ENCODE measurements at places on chromosomes 1 and 21. TPM values are rescaled to one million over a fixed set of nuclear protein-coding genes. Genes with fewer than 3 reads are reported as not detected.

DNA sequence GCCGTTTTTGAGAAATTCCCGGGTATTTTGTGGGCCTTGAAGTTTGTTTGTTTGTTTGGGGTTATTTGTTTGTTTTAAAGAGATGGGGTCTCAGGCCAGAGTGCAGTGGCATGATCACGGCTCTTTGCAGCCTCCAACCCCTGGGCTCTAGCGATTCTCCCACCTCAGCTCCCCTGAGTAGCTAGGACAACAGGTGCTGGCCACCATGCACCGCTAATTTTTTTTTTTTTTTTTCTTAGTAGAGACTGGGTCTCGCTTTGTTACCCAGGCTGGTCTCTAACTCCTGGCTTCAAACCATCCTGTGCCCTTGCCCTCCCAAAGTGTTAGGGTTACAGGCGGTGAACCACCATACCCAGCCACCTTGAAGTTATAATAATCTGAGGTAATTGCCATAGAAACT, 2.0 kb downstream of the CHTOP start:
- DNase-seq, result no peak

GRCh38 chr21:33734818-33735217, 92.5 kb downstream of the ITSN1 start:
- no peak for DNase-seq

DNA sequence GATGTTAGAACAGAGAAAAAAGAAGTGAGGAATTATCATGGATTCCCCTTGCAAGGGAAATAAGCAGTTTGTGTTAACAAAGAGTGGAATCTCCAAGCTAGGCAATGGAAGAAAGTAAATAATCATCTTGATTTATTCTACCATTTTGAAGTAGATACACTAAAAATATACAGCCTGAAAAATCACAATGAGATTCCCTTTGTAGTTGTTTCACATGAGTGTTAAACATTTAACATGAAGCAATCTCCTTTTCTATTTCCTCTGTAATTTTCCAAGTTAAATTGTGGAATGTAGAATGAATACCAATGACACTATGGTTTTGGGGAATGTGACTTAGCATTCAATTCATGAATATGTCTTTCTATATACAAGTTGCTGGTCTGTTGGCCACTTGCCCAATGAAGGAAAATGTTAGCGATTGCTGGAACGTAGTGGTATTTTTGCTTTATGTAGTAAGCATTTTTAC, 5.7 kb downstream of the TGFB2 start:
- DNase-seq, result no peak

DNA sequence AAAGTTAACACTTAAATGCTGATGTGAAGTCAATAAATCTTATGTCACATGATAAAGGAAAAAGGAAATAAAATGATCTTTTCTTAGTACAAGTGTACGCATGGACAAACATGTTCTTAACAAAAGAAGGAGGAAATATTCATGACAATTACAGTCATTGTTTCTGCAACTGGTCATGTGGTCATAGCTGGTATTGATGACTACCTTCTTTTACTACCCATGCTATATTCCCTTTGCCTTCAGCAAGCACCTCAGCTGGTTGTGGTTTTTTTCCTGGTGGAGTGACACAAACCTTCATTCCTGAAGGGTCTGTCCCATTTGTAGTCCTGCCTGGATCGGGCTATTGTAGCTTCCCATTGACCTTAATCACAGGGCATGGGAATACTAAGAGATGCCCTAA, 23.4 kb upstream of the TSHB start:
- no peak for DNase-seq

DNA sequence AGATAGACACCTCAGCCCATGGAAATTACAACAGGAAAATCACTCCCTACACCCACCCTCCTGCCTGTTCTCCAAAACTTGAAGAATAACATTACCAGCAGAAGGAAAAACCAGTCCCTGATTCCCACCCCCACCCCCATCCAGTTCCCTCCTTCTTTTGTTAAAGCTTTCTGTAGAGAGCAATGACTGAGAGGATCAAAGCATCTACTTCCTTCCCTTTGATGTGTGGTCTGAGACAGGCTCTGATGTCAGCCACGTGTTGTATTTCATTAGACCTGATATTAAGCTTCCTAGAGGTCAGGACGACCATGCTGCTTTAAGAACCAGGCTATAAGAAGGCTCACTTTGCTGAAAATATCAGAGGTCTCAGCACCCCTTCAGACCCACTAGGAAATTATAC, 73.9 kb upstream of the HAO2 start:
- DNase-seq, result no peak

- peak; percentile 79 for DNase-seq
Observed at GRCh38 chr1:55696181-55696754, 481.1 kb upstream of the USP24 start.

DNA sequence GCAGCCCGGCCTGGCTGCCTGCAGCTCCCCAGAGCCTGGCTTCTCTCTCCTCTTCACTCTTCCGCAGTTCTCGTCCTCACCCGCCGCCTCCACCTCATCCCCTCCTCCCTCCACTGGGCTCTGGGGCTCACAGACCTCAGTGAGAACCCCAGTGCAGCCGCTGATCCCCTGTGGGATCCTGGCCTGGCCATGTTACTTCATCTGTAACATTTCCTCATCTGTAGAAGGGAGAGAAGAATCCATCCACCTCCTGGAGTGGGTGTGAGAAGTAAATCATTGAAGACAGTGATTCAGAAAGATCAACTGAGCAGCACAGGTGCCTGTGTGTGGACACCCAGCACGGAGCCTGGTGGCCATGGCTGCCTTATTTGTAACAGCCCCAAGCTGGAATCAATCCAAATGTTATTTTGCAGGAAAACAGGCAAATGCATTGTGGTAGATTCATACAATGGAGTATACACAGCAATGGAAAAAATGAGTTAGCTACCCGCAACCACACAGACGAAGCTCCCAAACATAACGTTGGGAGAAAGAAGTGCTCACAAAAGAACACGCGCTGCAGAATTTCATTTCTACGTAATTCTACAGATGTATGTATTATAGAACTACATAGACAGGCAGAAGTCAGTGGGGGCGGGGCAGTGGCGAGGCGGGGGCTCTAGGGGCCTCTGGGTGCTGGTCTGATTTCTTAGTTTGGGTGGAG, 8.7 kb downstream of the LAPTM5 start:
- DNase-seq, result no peak

DNA sequence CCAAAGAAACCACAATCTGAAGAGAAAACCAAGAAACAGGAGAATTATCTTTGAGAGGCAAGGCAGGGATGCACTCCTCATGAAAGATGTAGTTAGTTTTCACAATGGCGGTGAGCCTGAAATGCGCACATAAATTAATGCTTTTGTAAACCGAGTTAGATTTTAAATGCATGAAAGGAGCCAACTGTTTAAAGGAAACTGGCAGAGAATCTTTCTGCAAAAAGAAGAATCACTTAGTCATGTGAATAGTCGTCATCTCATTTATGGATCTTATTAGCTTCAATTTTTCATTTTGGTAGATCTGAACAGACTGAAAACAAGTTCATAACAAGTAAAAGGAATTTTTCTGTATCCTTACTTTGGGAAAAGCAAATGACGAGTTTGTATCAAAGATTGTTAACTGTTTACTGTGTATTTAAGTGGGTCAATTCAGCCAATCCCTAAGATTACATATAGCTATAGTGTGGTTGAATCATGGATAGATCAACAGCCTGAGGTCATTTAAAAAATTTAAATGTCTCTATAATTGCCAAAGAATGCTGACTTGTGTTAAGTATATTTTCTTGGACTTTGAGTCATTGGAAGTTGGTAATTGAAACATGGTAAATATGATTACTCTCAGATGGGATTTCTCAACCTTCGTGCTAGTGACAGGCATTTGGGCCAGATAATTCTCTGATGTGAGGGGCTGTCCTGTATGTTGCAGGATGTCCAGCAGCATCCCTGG, 226.6 kb upstream of the KAZN start:
- no peak for DNase-seq

DNA sequence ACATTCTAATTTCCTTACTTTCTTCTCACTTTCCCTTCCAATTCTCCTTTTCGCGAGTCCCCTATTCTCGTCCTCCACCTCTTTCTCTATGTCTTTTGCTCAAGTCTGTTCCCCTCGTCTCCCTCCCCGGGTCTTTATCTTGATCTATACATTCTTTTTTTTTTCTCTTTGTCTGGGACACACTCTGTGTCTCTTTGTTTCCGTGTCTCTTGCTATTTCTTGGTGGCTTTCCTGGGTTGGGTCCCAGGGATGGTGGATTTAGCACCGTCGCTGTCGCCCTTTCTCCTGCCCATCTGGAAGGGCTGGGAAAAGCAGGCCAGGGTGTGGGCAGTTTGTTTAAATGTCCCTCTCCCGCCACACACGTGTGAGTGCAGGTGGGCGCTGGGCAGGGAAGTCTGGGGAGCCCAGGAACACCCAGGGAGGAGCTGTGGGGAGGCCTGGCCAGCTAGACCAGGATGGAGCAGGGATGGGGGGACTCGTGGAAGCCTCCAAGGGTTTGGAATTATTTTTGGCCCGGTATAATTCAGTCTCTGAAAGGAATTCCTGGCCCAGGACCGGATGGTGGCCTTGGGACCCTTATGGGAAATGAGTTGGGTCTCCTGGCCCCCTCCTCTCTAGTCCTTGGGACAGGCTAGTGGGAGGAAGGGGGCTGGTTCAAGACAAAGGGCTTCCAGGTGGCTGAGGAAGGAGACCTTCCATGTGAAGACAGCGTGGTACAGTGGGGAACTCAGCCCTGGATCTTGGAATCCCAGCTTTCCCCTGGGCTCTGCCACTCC, 9.5 kb upstream of the ID3 start:
- DNase-seq, result no peak

DNA sequence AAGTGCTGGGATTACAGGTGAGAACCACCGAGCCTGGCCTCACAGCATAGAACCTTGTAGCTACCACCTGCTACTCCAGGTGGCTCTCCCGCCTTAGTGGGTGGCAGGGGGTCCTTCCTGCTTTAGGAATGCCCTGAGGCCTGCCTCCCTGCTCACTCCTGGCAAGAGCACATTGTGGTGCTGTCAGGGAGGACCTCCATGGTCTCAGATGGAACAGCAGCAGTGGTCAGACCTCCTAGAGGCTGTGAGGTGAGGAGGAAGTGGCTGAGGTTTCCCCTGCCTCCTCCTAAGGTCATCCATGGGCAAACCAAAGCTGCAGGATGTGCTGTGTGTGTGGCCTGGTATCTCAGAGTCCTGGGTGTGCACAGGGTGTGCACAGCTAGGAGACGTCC, 6.7 kb downstream of the SOX13 start:
- DNase-seq, result no peak

DNA sequence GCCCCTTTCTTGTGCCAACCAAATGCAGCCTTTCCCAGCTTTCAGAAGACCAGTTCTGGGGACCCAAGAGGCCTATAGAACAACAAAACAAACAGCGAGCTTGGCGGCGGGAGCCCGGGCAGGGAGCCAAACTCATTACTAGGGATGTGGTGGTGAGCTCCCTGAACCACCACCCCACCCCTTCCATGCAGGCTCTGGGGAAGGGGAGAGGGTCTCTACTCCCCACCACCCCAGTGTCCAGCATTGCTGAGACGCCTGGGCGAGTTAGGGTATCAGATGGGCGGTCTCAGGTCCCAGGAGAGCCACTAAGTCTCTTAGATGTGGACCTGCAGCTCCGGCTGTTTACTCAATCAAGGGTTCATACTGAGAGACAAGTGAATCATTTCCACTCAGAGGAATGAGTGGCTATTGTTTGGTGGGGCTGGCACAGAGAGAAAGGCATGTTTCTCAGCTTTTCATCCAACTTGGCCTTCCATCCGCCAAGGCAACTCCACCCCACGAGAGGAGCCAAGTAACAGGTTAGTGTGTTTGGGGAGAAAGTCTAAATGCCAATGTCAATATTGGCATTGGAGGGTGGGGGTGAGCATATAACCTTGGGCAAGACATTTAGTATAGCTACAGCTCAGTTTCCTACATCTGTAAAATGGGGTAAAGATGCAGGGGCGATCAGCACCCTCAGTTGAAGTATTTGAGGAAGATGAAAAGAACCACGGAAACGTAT, 40.9 kb downstream of the PLXNA2 start:
- DNase-seq, result no peak

Gene KMO
- 0.35 TPM for total RNA-seq

Gene GUCA2B
- not detected for total RNA-seq

Gene MOB3C
- 14.5 TPM for total RNA-seq

Gene SPRR2E
- not detected for total RNA-seq

Gene TFF2
- not detected for total RNA-seq

Gene FCRL2
- not detected for total RNA-seq

Gene DNAJB4
- 60.9 TPM for total RNA-seq

Gene VASH2
- 0.47 TPM for total RNA-seq
